Pancreas (tissue), 10 donors: ENCODE measurements at places on chromosomes 16 and 17. TPM values are rescaled to one million over a fixed set of nuclear protein-coding genes. Genes with fewer than 3 reads are reported as not detected.

DNA sequence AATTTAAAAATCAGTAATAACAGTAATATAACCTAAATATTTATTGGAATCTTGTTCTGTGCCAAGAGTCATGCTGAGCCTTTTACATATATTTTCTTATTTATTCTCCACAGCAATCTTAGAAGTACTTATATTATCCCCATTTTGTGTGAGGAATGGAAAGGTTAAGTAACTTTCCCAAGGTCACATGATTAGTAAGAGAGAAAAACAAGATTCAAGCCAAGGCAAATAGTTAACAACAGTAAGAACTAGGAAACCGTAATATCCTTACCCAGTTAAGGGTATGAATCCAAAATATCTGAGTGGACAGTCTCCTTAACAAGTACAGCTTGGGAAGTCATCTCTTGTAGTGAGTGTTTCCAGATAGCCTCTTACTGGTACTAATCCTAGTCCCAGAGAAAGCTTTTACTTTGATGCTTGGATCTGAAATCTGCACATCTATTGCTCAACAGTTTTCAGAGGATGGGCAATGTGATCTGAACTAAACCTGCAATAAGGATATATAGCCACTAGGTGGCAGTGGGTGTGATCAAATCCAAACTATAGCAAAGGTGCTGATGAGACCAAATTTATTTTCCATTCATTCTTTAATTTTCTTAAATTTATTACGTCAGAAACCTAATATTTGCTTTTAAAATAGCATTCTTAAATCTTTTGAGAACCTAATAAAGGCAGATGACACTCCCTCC is 23.3 kb downstream of the SHISA6 start:
- no peak for DNase-seq

The ADCY7 gene
- total RNA-seq = 9.2 TPM

The CCL17 gene
- not detected for total RNA-seq

The PRAC2 gene
- total RNA-seq = not detected

DNA sequence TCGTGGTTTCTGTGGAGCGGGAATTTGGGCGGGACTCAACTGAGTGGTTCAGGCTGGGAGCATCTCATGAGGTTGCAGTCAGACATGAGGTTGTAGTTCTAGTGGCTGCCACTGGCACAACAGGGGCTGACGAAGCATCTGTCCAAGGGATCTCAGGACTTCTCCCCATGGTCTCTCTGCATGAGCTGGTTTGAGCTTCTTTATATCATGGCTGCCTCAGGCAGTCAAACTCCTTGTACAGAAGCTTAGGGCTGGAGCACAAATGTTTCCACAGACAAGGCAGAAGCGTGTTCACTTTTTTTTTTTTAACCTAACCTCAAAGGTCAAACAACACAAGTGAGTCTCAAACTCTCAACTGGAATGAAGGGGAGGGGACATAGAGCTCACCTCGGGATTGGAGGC is 243.3 kb downstream of the MSI2 start:
- no peak for DNase-seq

The PPY gene
- total RNA-seq = 46.0 TPM

DNA sequence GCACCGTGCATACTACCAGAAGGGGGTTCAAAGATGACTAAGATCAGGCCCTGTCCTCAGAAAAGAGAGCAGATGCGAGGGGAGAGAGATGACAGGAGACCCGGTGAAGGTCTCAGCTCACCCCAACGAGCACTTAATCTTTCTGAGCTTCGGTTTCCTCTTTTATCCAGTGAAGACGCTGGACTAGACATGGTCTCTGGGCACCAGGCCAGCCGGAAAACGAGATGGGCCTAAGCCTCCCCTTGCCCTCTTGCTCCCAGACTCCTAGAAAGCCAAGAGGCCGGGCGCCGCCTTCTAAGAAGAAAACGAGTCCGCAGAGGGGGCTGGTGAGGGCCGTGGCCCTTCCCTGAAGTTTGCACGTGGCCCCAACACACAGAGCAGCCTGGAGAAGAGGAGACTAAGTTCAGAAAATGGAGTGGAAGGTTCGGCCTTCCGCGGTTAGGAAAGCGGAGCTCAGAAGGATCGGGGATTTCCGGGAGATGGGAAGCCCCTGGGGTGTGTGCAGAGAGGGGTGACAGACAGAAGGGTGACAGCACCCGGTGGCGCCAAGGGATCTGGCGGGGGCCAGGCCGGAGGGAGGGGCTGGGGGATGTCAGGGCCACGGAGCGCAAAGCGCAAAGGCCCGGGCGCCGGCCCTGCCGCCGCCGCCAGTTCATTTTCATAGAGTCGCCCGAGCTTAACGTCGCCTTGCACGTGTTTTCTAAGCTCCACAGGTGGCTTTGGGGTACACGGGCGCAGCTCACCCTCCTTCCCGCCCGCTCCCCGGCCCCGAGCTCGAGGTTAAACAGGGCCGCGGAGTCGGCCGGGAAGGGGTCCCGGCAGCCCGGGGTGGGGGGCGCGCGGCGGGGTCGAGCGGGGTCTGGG is 42.1 kb upstream of the BHLHA9 start:
- no peak for DNase-seq

- DNase-seq = no peak
These were observed 14.4 kb downstream of the B9D1 start for GRCh38 chr17:19348081-19348650.

DNA sequence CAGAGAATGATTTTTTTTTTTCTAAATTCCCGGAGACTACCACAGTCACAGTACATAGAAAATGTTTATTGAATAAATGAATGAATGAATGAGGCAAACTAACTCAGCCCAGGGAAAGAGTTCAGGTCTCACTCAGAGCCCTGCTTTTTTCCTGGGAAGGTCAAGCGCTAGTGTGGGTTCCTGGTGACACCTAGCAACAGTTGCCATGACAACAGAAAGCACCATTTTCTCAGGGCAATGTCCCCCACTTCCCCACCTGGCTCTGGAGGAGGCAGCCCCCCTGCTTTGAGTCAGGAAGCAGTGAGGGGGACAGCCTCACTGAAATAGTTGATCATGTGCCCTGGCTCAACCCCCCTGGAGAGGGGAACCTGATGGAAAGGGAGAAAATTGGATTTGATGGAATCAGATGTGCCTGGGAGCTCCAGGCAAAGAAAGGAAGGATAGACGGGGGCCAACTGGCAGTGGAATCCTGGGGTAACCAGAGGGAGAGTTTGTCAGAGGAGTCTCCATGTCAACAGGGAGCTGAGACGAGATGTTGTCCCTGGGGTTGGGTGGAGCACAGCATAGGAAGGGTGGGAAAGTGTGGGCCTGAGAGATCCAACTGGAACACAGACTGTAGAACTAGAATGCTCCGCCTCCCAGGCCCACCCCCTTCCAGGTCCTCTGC is 242.2 kb upstream of the CCL2 start:
- DNase-seq = no peak

The C1QL1 gene
- 0.92 TPM for total RNA-seq

DNA sequence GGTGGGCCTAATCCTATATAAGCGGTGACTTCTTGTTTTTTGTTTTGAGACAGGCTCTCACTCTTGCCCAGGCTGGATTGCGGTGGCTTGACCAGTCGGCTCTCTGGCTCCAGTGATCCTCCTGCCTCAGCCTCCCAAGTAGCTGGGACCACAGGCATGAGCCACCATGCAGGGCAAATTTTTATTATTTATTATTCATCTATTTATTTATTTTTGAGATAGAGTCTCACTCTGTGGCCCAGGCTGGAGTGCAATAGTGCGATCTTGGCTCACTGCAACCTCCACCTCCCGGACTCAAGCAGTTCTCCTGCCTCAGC is 4.7 kb upstream of the RNF213 start:
- no peak for DNase-seq

DNA sequence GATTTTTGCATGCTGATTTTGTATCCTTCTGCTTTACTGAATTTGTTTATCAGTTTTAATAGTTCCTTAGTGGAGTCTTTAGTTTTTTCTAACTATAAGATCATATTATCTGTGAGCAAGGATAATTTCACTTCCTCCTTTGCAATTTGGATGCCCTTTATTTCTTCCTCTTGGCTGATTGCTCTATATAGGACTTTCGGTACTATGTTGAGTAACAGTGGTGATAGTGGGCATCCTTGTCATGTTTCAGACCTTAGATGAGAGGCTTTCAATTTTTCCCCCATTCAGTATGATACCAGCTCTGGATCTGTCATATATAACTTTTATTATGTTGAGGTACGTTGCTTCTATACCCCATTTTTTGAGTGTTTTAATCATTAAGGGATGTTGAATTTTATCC is 224.5 kb upstream of the CNTNAP4 start:
- DNase-seq = no peak

DNA sequence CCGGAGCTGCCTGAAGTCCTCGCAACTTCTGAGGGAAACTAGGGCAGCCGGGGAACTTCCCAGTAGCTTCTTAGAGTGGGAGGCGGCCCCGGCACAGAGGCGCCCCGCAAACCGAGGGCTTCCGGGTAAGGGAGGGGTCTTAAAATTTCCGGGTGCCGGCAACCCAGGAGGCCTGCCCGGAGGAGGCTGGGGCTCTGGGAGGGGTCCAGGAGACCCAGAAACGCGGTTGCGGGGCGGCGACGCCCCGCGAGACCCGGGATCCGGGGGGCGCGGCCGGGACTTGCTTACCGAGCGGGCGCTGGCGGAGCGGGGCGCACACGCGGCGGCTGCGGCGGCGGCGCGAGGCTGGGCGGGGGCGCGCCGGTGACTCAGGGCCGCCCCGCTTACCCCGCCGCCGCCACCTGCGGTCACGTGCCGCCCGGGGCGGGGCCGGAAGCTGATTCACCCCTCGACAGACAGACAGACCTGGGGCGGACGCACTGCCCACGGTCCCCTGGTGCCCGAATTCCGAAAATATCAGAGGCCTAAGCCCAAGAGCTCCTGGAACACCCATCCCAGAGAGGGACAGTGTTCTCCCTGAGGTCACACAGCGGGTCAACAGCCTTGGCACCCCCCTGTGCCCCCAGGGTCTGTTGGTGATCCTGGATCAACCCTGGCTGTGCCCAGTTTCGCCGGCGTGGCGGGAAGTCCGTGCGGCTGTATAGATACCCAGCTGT is at the start of gene FAM83G:
FAM83G (minus strand) TSS at position 344 of the 716 bp plus-strand sequence. CDS start 723 bp downstream, outside the sequence.
- DNase-seq = peak; percentile 90

DNA sequence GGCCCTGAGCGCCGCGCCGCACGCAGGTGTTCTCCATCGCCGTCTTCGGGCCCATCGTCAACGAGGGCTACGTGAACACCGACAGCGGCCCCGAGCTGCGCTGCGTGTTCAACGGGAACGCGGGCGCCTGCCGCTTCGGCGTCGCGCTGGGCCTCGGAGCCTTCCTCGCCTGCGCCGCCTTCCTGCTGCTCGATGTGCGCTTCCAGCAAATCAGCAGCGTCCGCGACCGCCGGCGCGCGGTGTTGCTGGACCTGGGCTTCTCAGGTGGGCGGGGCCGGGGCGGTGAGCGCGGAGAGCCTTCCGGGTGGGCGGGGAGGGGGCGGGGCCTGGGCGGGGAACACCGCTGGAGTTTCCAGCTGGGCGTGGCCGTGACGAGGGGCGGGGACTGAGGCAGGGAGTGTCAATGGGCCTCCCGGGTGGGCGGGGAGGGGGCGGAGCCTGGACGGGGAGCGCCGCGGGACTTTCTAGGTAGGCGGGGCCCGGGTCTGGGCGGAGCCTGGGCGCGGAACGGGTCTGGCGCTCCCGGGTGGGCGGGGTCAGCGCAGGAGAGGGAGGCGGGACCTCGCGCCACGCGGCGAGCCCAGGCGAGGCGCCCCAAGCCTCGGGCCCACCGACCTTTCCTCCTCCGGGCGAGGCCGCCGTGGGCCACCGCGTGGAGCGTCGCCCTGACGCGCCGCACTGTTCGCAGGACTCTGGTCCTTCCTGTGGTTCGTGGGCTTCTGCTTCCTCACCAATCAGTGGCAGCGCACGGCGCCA is 2.4 kb downstream of the SYNGR3 start:
- peak; percentile 88 for DNase-seq

- DNase-seq = peak; percentile 94
These were observed 8.4 kb downstream of the FSCN2 start for GRCh38 chr17:81536299-81537290.

- no peak for DNase-seq
These were observed 105.8 kb downstream of the N4BP1 start for GRCh38 chr16:48504216-48504615.

The PDE6G gene
- not detected for total RNA-seq

GRCh38 chr17:47808036-47808829 is 13.4 kb downstream of the OSBPL7 start:
- DNase-seq = no peak

DNA sequence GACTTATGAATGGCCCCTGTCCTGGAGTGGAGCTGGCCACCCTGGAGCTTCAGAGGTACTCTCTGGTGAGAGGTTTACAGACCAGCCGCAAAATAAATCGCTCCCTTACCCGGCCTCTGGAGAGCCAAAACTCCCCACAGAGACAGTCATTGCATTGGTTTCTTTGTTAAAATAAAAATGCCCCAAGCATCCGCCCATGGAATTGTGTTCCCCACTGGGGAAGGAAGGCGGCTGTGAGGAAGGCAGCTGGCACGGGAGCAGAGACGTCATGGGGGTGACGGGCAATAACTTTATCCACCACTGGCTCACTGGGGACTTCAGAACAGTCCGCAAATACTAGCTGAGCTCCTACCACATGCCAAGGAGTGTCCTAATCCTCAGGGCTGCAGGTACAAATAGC is 266.2 kb upstream of the FOXF1 start:
- no peak for DNase-seq

GRCh38 chr16:75097941-75098901 is 18.4 kb downstream of the LDHD start:
- no peak for DNase-seq

DNA sequence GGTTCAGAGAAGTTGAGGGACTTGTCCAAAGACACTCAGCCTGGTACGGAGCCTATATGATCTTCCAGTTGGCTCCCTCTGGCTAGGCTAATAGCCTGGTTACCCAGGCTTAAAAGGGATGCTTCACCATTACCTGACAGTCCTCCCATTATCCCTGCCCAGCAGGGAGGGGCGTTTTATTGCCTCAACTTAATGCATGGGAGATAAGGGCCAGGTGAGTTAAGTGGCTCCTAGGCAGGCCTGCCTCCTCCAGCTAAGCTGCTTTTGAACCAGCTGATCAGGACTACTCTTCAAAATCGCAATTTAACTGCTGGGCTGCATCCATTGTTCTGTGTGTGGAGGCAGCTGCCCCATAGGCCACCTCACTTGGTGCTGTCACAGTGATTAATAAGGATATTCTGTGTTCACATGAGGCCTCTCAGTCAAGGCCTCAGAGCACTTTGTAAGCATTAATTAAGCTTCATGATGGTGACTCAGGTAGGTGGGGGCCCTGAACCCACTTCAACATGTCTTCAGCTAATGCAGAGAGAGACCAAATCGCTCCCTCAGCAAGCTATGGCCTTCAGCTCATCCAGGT is 27.9 kb downstream of the SMPD3 start:
- no peak for DNase-seq

The PRKAR1A gene
- total RNA-seq = 64.9 TPM

GRCh38 chr17:9294661-9295210 is 273.4 kb downstream of the NTN1 start:
- no peak for DNase-seq

The ST6GALNAC1 gene
- total RNA-seq = 1.9 TPM

- DNase-seq = no peak
These were observed 3.3 kb upstream of the FASN start for GRCh38 chr17:82101301-82101715.

DNA sequence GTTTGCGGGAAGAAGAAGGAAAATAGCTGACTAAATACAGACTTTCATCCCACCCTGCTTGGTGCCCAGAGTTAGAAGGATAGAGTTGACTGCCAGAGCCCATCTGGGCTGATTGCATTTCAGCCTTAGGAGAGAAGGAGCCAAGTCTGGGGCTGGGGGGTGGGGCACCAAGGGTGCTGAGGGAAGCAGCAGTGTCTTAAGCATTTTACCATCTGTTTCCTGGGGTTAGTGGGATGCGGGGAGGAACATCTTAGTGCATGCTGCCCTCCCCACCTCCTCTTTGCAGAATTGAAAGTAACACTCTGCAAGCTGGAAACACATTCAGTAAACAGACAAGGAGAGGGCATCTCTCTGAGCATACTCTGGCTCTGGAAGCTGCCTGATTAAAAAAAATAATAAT is 1.5 kb upstream of the ARL5C start:
- no peak for DNase-seq
